ENCODE measurements at places on chromosomes 5 and 9.
A peak's percentile ranks its signal among the peaks of the same experiment; 100 is the strongest.

- DNase-seq, result no peak
Observed at GRCh38 chr5:15522187-15522520, 22.2 kb downstream of the FBXL7 start.

- no peak for DNase-seq
Observed at GRCh38 chr5:98593418-98593817, 180.0 kb upstream of the RGMB start.

GRCh38 chr5:54713923-54714581 is 196.5 kb downstream of the SNX18 start:
- DNase-seq, result no peak

- DNase-seq, result no peak
Observed at GRCh38 chr9:33332011-33332410, 41.7 kb downstream of the NFX1 start.

DNA sequence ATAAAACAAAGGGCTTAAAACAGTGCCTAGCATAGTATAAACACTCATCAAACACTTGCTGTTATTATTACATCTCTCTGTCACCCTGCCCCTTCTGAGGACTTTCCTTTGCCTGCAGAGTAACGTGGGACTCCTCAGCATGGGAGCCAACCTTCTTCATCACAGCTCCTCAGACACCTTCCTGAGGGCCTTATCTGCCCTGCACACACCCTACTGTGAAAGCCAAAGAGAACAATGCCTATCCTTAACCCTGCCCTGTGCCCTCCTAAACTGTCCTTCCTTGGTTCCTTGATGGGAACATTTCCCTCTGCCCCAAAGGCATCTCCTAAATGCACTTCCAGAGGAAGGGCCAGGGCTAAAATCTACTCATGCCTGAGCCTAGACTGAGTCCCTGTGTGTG is 20.6 kb upstream of the HAND1 start:
- peak; percentile 75 for DNase-seq

- DNase-seq, result no peak
Observed at GRCh38 chr5:112117551-112117950, 301.5 kb downstream of the EPB41L4A start.

GRCh38 chr9:4228606-4229005 is 71.3 kb downstream of the GLIS3 start:
- DNase-seq, result peak; percentile 63

- no peak for DNase-seq
Observed at GRCh38 chr9:110133608-110134210, 74.2 kb downstream of the C9orf152 start.

- DNase-seq, result no peak
Observed at GRCh38 chr9:72721067-72721466, 199.7 kb downstream of the TMC1 start.

GRCh38 chr5:29150840-29151239 is 2042.6 kb upstream of the CDH6 start:
- DNase-seq, result no peak

- DNase-seq, result no peak
Observed at GRCh38 chr5:154163327-154164248, 26.9 kb upstream of the GALNT10 start.

DNA sequence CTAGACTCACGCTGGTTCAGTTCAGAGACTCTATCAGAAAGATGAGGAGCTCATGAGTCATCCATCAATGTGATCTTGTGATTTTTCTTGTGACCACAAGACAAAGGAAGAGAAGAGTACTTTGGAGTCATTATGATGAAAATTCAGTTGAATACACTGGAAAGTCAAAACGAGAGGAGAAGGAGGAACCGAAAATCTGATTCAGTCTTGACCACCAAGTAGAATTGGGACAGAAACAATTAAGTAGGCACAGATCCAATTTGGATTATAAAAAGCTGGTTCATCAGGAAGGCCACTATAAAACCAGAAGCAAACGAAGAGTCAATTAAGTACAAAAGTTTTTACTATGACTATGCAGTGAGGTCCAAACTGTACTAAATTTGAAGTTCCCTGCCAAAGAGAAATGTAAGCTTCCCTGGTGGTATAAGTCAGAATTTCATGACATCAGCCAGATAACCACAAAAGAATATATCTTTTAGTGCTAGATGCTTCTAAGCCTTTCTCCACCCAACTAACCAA is 90.9 kb downstream of the THBS4 start:
- peak; percentile 52 for DNase-seq

- DNase-seq, result peak; percentile 56
Observed at GRCh38 chr5:17436761-17437221, 61.2 kb upstream of the TAF11L2 start.

DNA sequence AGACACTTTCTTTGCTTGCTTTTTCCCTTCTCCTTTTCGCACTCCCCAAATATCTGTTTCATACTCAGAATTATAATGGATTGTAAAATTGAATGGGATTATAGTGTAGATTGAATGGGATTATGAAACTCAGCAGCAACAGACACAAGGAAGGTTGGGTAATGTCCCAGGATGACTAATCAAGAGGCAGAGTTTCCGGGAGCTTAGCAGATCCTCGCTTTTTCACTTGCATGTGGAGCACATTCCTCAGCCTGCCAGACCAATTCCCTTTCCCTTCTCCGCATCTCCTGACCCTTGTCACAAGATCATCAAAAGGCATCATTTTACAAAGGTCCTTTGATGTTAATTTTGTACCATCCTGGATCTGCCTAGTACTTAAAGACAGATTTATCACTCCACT is 55.1 kb upstream of the SLC1A1 start:
- DNase-seq, result no peak

DNA sequence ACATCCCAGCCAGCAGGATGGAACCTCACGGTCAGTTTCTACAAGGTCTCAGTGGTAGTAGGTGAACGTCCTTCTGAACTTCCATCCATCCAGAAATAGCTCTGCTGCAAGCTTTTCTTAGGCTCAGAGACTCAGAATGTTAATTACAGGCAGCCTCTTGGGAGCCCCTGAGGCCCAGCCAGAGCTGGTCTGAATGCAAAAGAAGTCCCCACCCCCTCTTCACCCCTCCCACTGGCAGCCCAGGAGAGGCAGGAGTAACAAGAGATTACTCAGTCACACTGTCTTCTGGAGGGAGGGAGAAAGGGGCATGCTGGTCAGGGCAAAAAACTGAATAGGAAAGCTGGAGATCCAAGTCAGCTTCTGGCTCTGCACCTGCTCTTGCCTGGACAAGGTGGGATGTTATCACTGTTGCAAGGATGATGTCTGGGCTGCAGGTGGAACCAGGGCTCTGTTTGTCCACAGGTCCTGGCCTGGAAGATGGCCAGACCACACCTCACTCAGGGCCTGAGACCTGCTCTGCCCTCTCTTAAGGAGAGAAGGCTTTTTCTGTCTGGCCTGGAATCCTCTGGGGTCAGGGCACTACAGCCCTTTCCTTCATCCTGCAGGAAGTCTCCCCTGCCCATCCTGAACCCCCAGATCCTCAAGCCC is 9.1 kb downstream of the ENHO start:
- DNase-seq, result no peak

GRCh38 chr9:95879591-95879990 is 4.1 kb downstream of the ERCC6L2 start:
- no peak for DNase-seq

Measured in hematopoietic multipotent progenitor cell treated with erythropoietin and hydrocortisone succinate and interleukin-3 and kit ligand, for 4 days (in vitro differentiated cells).